ENCODE measurements at places on chromosomes 5 and 9.
A peak's percentile ranks its signal among the peaks of the same experiment; 100 is the strongest.

- DNase-seq = no peak
Observed at GRCh38 chr5:160348080-160348479, 22.3 kb downstream of the C1QTNF2 start.

GRCh38 chr9:105842023-105842644, 147.8 kb downstream of the TMEM38B start:
- no peak for DNase-seq

- DNase-seq = peak; percentile 7
Observed at GRCh38 chr9:78035383-78035993, 3.9 kb upstream of the GNAQ start.

DNA sequence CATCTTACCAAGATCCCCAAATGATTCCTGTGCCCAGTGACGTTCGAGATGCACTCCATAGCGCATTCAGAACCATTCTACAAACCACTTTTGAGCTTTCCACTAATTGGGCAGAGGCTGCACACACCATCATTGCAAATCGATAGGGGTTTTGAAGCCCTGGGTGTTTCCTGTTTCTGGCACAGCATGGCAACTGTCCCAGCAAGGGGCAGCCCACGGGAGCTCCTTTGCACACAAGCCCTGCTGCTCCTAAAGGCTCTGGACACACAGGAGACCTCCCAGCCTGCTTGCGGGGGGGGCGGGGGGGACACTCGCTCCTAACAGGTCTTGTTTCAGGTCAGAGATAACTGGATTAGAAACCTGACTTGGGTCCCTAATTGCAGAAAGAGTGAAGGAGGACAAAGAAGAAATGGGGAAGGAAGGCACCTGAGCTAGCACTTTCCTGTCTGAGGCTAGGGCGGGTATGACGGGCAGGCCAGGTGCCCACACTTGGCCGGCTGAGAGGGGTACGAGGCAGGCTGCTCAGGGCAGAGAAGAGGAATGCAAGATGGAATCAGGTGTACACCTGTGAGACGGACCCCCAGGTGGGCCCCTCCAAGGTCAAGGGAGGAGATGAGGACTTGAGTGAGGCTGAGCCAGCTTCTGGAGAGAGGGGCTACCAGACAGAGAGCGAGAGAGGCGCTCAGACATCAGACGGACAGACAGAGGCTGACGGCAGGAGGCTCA, 820 bp downstream of the FBP1 start:
- no peak for DNase-seq

DNA sequence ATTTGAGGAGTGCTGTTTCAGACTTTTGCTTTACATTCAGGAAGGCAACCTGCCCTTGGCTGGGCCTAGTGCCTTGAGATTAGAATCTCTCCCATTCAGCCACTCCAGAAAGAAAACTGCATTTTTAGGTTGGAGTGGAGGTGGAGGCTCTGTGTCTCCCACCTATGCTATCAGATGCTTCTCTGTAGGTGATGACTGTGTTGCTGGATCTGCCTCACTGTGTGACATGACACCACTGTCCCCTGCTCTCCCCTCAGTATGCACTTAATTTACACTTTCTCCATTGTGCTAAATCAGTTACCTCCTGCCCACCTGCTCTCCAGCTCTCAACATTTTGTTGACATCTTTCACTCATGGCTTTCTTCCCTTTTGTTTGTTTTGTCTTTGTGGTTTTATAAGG, 265.8 kb downstream of the TENT4A start:
- no peak for DNase-seq

GRCh38 chr5:137203011-137203632, 296.0 kb downstream of the SPOCK1 start:
- DNase-seq = no peak

GRCh38 chr9:6417186-6417585, 4.2 kb downstream of the UHRF2 start:
- no peak for DNase-seq

DNA sequence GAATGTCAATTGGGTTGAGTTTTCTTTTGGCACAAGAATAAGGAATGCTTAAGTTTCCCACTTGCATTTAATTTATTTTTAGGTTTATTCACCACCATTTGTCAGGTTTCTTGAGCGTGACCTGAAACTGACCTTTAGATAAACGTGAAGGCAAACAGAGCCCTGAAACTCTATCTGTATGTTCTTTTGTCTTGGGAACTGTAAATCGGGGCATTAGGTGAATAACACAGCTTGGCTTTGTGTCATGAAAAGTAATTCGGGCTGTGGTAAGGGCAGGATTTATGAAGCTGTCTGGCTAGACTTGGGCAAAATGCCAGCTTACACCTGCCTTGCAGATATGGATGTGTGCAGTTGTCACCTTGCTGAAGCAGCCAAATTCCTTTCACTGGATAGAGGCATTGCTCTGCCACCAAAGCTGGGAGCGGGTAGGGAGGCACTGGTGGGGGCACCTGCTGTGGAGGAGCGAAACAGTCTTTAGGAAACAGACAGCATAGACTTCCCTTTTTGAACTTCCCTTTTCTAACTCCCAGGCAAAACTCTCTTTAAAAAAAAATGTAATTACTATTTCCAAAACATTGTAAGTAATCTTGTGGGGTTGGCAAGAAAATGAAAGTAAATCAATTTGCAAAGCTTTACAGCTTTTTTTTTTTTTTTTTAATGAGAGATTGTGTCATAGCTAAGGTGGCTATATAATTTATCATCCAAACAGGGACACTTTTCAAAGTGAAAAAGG, 545.2 kb downstream of the CSNK1G3 start:
- DNase-seq = no peak

DNA sequence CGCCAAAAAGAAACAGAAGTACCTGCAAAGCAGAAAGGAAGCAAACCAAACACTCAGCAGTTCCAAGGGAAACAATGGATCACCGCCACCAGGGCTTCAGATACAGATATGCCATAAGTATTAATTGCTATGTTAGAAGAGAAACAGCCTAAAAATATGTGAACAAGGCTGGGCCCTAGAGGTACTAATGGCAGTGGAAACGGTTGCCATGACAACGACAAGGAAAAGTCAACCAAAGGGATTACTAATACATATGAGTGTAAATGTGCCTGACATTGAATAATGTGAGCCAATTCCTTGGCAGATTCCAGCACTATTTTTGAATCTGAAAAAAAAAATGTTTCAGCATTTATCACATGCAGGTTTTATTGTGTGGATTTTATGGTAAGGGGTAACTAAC, 75.0 kb downstream of the CAVIN4 start:
- no peak for DNase-seq

DNA sequence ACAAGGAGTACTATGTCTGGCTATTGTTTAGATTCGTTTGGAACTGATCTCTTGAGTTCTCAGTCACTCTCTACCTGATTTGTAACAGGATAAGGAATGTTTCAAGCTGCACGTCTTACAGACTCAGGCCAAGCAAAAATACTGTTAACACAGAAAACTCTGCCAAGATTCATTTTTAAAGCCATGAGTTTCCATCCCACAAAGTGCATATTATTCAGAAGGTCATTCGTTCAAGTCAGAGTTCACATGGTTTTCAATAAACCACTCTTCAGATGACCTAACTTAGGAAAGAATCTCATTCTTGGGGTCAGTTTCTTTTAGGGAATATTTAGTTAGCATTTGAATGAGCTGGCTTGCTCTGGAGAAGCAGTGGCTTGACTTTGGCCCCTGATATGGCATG, 49.3 kb downstream of the F2R start:
- DNase-seq = no peak
